RPMI8226 (cell line): ENCODE measurements at places on chromosomes 13 and 19.

DNA sequence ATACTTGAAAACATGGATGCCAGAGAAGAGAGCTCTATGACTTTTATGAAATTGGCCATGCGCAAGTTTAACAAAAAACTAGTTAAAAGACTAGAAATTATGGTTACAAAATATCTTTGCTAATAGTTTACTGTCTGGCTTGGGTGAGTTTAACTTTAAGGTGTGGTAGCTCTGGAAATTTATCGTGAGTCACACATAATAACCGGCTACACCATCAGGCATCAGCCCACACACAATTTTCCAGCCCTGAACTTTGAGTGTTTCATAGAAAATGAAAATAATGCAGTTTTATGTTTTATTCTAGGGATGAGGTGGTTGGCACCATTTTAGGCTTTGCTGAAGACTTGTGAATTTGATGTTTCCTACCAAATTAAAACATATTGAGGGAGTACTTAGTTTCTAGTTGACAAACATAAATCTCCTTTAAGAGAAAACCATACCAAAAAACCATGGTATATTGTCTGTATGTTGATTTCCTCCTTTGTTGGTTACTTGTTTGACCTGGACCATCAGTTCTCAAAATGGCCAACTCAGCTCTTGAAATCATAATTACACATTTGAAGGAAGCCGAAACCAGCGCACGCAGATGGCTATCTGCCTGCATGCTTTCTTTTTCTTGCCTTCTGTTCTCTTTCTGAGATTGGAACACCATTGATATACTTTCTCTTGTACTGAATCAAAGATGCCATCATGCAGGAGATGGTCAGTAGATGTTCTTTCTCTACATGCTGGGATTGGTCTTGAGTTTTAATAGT lies 125.1 kb downstream of the AKAP11 start:
- no peak for DNase-seq

DNA sequence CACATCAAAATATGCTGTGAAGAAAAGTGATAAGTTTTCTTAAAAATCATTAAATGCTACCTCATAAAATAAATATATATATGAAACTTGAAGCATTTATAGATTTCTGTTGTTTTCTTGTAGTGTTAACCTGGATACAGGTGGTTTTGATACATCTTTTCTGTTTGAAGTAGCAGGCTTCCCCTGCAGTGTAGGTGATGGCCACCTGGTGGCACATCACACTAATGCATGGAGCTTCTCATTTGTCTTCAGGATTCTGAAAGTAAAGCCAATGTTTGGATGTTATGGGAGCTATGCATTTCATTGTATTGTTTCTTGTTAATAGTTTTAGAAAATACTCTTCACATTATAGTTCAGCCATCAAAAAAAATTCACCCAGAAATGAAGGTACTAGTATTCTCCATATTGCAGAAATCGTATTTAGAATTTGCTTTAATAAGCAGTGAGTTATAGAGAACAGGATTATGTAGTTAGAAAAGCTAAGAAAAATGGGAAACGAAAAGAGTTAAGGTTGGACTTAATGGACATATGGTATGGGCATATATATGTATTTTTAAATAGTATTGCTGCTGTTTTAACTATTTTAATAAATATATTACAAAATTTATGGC lies 18.7 kb downstream of the GPR180 start:
- DNase-seq: peak; percentile 35

- no peak for DNase-seq
Measured at GRCh38 chr13:109516186-109516585, 270.2 kb downstream of the IRS2 start.

DNA sequence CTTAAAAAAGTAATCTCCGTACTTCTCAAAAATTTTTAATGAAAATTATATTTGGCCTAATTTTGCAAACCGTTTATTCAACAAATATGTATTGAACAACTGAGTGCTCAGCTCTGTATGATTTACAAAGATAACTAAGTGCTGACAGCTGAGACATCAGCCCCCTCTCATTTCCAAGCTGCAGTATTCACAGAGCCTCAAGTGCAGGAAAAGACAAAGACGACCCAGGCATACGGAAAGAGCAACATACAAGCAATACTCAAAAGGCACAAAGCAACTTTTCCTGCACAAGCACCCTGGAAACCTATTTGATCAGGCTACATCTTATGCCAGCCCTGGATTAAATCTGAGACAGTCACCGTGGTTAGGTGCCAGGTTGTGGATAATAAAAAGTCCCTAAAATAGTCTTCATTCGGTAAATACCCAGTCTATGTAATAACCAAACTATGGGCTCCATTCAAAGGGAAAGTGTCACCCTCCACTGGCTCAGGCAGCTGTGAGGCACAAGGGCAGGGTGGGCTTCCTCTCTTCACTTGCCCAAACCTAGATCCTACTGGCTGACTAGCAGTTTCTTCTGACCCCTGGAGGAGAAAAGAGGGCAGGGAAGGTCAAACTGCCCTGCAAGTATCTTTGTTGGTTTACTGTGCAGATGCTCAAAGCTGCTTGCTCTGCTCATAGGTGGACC lies 65.5 kb downstream of the TBC1D4 start:
- DNase-seq: no peak

DNA sequence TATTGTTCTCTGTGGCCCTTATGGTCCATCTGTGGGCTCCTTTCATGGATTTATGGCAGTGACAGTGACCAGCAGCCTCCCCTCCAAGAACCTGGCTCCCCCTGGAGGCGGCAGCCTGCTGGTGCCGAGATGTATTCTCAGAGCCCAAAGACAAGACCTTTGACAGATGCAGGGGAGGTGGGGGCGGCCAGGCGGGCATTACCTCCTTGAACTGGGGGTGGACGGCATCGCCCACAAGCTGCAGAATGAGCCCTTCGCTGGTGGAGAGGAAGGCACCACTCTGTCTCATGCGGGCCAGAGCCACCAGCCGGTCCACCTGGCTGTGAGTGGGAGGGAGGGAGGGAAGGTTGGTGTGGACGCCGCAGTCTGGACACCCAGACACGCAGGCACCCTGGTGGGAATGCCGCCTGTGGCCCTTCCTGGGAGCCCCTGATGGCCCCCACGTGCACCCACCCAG lies 6.6 kb downstream of the ISOC2 start:
- peak; percentile 70 for DNase-seq

- DNase-seq: no peak
Measured at GRCh38 chr19:43872547-43873336, 45.6 kb downstream of the ZNF283 start.

- DNase-seq: no peak
Measured at GRCh38 chr13:46372071-46372470, 15.0 kb downstream of the RUBCNL start.

DNA sequence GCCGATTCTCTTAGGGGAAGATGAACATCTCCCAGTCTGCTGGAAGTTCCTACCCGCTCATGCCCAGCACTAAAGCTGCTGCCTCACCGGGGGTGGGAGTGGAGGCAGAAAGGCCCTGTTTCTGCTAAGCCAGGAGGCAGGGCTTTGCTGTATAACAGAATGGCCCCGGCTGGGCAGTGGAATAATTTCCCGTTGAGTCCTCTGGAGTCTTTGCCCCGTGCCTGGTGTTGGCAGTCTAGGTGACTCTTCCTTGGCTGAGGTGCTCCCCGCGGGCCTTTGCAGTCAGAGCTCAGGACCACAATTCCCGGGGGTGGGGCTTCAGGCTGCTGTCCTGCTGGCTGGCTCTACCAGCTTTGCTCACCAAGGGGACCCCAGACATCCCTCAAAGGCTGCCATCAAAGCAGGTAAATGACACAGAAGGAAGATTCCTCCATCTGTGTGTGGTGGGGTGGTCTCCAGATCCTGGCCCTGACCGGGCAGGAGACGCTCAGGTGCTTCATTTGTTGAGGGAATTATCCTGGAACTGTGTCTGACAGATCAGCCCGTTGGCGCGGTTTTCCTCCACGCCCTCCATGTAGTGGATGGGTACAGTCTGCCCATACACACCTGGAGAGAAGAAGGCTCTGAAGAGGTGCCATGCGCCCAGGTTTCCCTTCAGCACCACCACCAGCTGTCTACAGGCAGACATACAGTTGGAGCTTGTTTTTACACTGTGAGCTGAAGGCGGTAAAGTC lies 209.9 kb downstream of the TEX29 start:
- no peak for DNase-seq

- DNase-seq: no peak
Measured at GRCh38 chr19:28687296-28687695, 525.7 kb downstream of the UQCRFS1 start.

- DNase-seq: no peak
Measured at GRCh38 chr19:31610018-31610417, 260.8 kb upstream of the TSHZ3 start.

DNA sequence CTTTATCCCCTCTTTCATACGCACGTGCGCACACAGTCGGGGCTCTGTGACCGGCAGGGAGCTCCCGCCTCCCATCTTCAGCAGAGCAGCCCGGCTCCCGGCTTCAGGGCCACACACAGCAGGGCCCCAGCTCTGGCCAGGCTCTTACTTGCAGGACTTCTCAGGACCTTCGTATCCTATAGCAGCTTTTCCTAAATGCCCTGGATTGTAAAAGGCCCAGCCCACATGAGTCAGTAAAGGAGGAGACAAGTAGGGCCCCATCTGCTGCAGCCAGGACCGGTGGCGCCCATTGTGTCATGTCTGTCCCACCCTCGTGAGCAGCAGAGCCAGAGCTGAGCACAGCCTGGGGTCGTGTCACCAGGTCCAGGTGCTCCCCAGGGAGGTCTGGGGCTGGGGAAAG lies 107.6 kb upstream of the VSTM2B start:
- DNase-seq: no peak

DNA sequence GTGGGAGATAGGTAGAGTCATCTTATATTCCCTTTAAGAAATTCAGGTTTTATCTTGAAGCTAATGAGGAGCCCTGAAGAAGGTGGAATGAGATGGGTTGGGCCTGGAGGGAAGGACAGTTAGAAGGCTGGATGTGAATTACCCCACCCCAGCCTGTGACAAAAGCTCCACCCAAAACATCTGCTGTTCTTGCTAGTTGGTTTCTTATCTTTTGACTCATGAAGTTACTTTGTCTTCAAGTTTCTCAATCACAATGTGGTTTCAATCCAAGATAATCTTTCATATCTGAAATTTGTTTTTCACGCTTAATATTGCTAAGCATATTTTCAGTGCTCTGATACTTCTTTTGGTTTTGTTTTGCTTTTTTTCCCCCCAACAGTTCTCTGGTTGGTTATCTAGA lies 38.3 kb upstream of the HMGB1 start:
- DNase-seq: no peak

GRCh38 chr19:15262011-15262410 lies 29.8 kb upstream of the EPHX3 start:
- no peak for DNase-seq

DNA sequence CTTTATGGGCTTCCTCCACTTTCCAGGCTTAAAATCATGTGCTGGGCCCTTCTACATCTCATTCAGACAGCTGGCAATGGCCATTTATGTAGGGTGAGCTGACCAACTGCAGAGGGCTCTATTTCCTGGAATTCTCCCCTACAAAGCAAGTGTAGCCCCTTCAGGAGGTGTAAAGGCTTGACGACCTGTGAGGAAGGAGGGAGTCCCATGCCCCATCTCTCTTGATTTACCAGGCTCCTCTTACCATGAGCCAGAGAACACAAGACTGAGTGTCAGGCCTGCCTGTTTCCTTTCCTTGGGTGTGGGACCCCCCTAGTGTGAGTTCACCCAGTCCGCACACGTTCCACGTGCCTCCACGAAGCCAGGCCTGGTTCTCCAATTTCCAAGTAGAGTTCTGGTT lies 16.6 kb downstream of the ZNF536 start:
- DNase-seq: no peak

DNA sequence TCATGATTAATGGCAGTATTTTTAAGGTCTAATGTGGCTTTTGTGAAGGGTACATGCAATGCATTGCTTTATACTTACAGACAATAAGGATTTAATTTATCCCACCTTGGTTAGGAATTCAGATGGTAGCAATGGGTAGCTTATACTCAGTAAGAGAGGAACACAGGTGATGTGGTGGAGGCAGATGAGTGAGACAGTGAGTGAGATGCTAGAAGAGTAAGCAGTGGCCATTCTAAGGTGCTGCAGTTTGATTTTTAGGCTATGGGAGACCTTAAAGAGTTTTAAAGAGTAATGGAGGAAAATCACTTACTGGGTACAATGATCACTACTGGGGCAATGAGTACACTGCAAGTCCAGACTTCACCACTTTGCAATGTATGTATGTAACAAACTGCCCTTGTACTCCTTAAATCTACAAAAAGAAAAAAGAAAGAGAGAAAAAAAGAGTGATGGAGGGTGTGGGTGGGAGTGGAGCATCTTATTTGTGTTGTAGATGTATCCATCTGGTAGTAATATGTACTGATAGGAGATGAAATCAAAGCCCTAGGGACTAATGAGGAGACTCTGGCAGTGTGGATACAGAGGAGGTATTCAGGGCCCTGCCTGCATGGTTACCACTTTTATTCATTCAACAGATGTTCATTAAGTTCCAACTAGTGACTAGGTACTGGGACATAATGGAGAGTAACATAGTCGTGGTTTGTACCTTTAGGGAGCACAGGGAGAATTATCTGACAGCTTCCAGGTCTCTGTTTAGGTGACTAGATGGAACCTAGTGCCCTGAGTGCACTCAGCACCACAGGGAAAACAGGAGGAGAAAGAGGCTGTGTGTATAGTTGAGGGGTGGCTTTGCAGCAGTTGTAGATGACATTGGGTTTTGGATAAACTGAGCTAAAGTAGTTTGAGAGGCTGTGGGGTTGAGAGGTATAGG lies 99.0 kb downstream of the GPC6 start:
- DNase-seq: no peak

GRCh38 chr13:48731957-48732569 lies 78.3 kb downstream of the CYSLTR2 start:
- DNase-seq: no peak

- DNase-seq: no peak
Measured at GRCh38 chr19:30898353-30899103, 450.7 kb downstream of the TSHZ3 start.

GRCh38 chr19:53131085-53131590 lies 1.6 kb downstream of the ZNF415 start:
- no peak for DNase-seq

- no peak for DNase-seq
Measured at GRCh38 chr19:10228393-10228792, 2.7 kb downstream of the S1PR2 start.

GRCh38 chr13:110802260-110802659 lies 88.8 kb downstream of the ING1 start:
- DNase-seq: no peak

- DNase-seq: no peak
Measured at GRCh38 chr13:66794340-66795031, 435.6 kb downstream of the PCDH9 start.

DNA sequence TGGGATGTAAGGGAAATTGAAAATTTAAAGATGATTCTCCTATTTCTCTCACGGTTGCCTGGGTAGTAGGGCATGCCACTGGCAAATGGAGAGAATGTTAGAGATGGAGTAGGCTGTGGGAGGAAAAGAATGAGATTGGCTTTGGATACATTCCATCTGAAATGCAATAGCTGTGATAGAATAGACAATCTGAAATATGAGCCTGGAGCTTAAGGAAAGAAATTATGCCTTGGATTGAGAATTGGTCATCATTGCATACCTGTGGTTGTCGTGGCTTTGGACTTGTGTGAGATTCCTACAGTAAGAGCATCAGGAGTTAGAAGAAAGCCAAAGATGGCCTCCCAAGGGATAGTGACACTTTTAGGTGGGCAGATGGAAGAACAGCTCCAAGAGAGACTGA lies 305.1 kb upstream of the SLC10A2 start:
- DNase-seq: no peak

GRCh38 chr13:97475011-97475410 lies 41.0 kb downstream of the RAP2A start:
- DNase-seq: no peak

- DNase-seq: no peak
Measured at GRCh38 chr19:33559996-33560395, 38.4 kb upstream of the PEPD start.
